ENCODE measurements at places on chromosomes 4 and X.

DNA sequence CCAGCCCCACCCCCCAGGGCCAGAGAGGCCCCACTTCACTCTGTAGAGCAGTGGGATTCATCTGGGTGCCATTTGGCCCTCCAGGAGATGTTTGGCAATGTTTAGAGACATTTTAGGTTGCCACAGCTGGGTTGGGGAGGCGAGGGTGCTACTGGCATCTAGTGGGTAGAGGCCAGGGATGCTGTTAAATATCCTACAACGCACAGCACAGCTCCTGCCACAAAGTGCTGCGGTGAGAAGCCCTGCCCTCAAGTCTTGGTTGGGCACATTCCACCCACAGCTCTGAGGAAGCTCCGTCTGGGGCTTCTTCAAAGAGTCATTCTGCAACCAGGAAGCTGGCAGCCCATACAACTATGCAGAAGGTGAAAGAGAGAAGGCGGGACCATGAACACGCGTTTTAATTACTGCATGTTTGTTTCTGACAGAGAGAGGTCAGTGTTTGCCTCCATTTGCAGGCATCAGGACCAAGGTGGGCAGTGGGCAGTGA, 48.1 kb upstream of the FAM9C start:
- no peak for DNase-seq

DNA sequence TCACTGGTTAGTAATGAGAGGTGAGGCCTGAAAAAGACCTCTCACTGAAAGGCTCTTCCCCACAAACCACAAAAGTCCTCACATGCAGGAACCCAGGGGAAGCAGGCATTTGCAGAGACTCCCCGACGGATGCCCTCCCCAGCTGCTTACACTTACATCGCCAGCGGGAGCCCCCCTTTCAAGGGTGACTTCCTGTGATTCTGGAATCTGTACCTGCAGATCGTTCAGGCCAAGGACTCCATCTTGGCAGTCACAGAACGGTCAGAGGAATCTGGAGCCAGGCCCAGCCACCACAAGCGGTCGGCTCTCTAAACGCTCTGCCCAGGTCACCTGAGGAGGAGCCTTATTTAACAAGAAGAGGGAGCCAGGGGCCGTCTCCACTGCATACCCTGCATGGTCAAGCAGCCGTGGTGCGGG, 71.3 kb upstream of the STS start:
- DNase-seq = no peak

DNA sequence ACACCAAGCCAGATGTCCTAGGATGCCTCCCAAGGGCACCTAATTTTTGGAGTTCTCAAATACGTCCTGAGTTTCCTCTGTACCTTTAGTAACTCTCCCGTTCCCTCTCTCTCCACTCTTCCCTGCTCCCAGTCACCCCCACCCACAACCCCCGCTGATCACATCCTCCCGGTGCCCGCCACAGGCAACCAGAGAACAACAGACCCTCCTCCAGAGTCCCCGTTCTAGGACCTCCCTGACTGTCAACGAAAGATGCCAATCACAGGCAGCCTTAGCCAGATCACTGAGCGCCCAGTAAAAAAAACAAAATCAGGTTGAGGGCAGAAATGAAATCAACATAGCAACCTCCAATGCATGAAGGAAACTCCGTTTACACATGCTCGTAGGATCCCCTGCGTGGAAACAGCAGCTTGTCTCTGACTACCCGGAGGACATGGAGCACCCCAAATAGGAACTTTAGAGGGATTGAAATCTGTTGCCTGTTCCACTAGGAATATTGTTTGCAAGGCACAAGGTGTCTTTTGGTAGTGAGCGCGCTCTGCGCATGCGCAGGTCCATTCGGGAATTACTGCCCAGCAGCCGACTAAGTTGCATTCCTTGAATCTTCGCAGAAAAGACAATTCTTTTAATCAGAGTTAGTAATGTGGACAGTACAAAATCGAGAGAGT, at the start of gene GABRB1:
Gene GABRB1, plus strand, starts transcription at position 557 of the 668 bp plus-strand sequence.
- no peak for DNase-seq

DNA sequence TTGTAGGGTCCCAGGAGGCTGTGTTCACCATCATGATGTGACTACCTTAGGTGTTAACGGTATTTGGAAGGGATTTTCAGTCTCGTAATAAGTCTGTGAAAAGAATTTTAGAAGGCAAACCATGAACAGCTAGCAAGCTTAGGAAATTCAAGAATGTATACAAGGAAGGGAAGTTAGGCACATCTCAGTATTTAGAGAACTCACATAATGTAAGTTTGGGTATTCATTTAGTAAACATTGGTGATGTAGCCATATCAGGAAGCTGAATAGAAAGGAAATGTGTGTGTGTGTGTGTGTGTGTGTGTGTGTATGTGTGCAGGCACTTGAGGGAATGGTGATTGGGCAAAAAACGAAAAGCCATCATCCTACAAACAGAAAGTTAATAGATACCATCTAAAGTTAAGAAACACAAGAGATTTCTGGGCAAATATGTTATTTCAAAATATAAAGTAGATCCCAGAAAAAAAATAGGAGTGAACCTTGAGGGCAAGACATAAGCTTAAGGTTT, 34.7 kb upstream of the PRKX start:
- DNase-seq = no peak

DNA sequence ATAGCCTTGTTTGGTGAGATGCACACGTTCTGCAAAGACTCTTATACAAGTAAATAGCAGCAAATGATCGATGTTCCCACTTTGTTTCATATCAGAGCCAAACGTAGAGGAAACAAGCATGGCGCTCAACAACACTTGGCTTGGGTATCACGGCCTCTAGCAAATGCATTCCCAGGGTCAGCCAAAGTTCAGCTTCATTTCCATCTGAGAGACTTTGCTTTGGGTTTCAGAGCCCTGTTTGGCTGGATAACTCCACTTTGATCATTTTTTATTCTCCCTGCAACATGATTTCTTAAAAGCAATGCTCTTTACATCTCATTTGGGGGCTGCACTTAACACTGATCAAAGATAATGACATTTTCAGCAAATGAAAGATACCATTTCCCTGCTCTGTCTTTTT, 199.2 kb upstream of the FAM9B start:
- no peak for DNase-seq

GRCh38 chr4:1192493-1193205, 20.3 kb upstream of the SPON2 start:
- DNase-seq = no peak

DNA sequence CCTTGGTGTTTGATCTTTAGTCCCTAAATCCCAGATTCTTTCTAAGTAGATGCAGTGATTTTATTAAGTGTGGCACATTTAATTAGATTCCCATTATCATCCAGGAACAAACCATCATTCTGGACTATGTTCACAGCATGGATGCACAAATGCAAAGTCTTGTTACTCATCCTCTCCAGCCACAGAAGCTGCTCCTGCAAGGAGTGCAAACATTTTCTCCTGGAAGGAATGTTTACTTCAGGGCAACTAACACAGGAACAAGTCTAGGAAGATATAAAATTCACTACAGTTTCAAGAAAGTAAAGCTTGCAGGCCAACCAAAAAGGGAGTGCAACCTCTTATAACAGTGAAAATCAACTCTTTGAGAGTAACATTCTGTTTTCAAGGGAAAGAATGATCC, 106.0 kb downstream of the IQCM start:
- DNase-seq = no peak

- DNase-seq = peak; percentile 65
These were observed 14.3 kb downstream of the ABLIM2 start for GRCh38 chr4:8144359-8144758.

- no peak for DNase-seq
These were observed 3.9 kb downstream of the TMEM33 start for GRCh38 chr4:41939016-41939626.

DNA sequence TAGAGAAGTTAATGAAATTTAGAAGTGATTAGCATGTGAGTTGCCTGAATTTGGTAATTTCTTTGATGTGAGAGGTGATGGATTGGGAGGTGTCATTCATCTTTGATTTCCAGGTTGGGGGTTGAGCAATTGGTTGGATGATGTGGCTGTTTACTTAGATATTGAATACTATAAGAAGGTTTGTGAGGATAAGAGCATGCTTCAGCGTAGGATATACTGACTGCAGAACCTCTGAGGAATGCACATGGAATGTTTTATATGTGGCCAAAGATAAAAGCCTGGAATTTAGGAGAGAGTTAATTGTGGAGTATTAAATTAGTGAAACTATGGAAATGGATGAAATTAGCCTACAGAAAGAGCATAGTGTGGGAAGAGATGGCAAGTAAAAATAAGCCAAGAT, 165.4 kb upstream of the MAD2L1 start:
- no peak for DNase-seq

DNA sequence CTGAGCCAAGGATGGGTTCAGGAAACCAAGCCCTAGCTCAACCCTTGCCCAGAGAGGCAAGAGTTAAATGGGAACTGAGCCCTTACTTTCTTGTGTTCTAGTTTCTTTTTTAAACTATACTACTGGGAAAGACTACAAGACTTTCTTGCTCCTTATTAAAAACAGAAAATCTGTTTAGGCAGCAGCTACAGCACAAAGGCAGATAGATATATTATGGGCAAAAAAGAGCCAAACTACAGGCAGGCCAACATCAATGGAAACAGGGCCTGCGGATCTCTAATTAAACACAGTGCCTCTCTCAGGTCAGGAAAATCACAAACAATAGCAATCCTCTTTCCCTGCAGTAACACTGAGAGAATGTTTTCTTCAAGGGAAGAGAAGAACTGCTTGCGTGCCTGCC, 226.0 kb downstream of the LDB2 start:
- no peak for DNase-seq

DNA sequence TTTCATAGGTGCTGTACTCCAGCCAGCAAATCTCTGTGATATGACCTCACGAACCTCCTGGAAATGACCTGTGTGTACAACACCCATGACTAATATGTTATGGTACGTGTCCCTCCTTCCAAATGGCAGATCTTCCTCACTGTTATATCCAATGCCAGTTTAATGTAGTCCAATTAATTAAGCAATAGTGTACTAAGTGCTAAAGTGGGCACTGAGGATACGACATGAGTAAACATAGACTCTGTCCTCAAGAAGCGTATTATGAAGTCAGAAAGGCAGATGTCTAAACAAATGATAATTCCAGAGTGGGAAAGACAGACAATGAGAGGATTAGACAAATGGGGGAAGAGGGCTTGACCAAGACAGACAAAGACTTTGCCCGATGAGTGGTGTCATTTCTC, 33.9 kb downstream of the GPRIN3 start:
- no peak for DNase-seq

GRCh38 chrX:101417190-101417589, 9.2 kb downstream of the HNRNPH2 start:
- DNase-seq = no peak

- DNase-seq = no peak
These were observed 3.9 kb downstream of the SPON2 start for GRCh38 chr4:1168191-1169101.

- DNase-seq = no peak
These were observed 91.9 kb downstream of the TSPAN5 start for GRCh38 chr4:98566361-98567008.

GRCh38 chr4:102717448-102718092, 43.2 kb downstream of the MANBA start:
- no peak for DNase-seq

DNA sequence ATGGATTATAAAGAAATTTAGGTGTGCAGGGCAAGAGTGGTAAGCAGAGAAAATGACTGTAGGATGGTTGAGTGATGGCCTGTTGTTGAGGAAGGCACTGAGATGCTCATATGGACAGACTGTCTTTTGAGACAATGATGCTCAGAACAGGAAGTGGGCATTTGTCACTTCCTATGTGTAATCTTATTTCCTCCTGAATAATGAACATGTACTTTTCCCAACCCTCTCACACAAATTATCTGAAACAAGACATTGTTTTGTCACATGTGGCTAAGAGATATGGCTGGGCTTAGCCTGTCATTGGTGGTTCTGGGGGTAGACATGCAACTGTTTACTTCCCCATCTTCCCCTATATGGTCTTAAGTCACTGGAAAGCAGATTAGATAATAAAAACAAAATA, 240.5 kb downstream of the CFAP47 start:
- DNase-seq = no peak

GRCh38 chrX:101417981-101418841, 10.2 kb downstream of the HNRNPH2 start:
- no peak for DNase-seq

DNA sequence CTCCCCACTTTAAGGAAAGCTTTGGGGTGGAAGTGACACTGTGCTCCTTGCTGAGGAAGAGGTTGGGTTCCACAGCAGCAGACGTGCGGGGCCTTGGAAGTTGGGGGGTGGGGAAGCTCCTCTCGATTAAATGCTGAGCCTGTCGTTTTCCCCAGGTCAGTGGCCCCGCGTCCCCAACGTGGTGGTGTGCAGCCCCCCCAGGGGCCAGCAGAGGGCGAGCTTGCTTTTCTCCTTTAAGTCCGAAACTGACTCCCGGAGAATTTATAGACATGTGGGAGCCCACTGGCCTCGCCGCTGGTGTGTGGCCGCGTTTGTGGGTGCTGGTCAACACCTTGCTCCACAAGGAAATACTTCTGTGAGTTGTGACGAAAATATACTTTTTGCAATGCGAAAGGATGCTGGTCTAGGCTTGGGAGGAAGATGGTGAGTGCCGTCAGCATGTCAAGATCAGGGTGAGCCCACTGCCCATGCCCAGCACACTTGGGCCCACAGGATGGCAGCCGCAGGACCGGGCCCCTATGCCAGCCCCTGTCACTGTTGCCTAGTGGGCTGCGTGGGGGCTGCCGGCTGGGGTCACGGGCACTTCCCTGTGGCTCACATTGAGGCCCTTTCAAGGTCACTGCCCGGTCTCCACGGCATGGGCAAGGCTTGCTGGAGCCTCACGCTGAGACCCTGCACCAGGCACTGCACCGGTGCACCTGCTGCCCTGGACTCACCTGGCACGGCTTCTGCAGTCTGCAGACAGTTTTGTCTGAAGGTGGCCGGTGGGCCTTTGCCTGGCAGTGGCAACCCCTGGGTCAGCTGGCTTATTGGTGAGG, 9.4 kb downstream of the UVSSA start:
- DNase-seq = peak; percentile 80

- DNase-seq = no peak
These were observed 7.8 kb upstream of the MAP7D3 start for GRCh38 chrX:136258951-136259350.
